Bronchial smooth muscle cell (primary cell): ENCODE measurements at places on chromosomes 3 and 15. TPM values are rescaled to one million over a fixed set of nuclear protein-coding genes. Genes with fewer than 3 reads are reported as not detected.

ADAMTS7 gene
- 1.1 and 4.1 TPM in 2 replicates for total RNA-seq

LSMEM2 gene
- not detected in 2 replicates for total RNA-seq

PCOLCE2 gene
- 122 and 144 TPM in 2 replicates for total RNA-seq

C3orf18 gene
- total RNA-seq = 19.4 and 23.2 TPM in 2 replicates

CTXN2 gene
- not detected in 2 replicates for total RNA-seq

CLRN1 gene
- total RNA-seq = not detected in 2 replicates

GRK7 gene
- not detected in 2 replicates for total RNA-seq

PSMD6 gene
- 84.3 and 97.0 TPM in 2 replicates for total RNA-seq

ZNF80 gene
- total RNA-seq = not detected in 2 replicates

PLA2G4B gene
- 0.79 and 2.0 TPM in 2 replicates for total RNA-seq

PLD1 gene
- 9.5 and 15.5 TPM in 2 replicates for total RNA-seq

ITIH4 gene
- total RNA-seq = 1.7 and 3.0 TPM in 2 replicates

SIDT1 gene
- not detected in 2 replicates for total RNA-seq

RASGRP1 gene
- total RNA-seq = not detected in 2 replicates

GMNC gene
- not detected in 2 replicates for total RNA-seq

LRRC34 gene
- 0.86 and 1.7 TPM in 2 replicates for total RNA-seq

MEIS2 gene
- total RNA-seq = 42.6 and 119 TPM in 2 replicates

POPDC2 gene
- total RNA-seq = under 0.01 and 0.26 TPM in 2 replicates
